ENCODE measurements at places on chromosomes 5 and 9.

DNA sequence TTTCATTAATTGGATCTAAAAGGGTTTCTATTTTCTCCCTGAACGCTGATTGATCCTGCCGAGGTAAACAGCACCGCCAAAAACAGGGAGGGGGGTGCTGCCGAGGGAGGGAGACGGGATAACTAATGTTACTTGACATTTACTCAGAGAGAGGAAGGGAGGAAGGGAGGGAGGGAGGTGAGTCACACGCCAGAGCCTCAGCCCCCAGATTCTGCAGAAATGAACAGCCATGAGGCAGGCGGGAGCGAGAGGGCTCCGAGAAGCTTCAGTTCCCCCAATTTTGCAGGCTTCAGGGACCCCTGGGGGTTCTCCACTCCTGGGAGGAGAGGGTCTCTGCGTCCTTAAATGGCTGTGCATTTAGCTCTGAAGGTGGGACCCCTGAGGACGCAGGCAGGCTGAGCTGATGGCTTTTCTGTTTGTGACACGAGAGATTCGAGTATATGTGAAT is 59.1 kb upstream of the IER5L start:
- DNase-seq = peak; percentile 37

DNA sequence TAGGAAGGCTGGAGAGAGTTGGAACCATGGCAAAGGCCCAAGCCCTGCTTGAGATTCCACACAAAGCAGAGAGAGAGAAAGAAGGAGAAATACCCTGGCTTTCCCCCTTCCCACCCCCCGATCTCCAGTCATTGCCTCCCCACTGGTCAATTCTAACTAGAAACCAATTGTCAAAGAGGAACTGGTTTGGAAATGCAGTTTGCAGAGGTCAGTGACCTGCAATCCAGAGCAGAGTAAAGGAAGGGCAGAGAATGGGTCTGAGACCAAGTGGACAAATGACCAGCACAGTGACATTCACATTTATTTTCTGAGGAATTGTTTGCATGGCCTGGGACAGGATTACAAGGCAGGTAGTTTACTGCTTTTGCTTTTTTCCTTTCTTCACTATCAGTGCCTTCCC is 37.5 kb upstream of the ZFYVE16 start:
- DNase-seq = no peak

DNA sequence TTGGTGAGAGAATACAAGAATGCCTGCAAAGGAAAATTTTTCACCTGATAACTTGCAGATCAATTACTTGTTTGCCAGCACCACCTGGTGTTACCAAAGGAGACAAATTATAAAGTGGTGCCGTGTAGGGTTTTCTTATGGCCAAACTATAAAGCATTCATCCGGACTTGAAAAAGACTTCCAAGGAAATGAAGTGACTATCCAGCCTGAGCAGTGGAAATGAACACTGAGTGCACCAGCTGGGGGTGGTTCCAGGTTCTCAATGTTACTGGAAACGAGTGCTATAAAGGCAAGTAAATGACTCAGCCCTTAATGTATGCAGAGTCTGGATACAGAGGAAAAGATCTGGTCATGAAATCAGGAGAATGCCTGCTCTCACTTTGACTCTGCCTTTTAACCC is 113.1 kb downstream of the DNAH5 start:
- DNase-seq = no peak

GRCh38 chr9:128341435-128341849 is 1.1 kb downstream of the SLC27A4 start:
- DNase-seq = peak; percentile 26

GRCh38 chr9:128420060-128420650 is 502 bp upstream of the CERCAM start:
- DNase-seq = peak; percentile 47

- no peak for DNase-seq
Measured at GRCh38 chr9:84375954-84376353, 35.4 kb upstream of the SLC28A3 start.

DNA sequence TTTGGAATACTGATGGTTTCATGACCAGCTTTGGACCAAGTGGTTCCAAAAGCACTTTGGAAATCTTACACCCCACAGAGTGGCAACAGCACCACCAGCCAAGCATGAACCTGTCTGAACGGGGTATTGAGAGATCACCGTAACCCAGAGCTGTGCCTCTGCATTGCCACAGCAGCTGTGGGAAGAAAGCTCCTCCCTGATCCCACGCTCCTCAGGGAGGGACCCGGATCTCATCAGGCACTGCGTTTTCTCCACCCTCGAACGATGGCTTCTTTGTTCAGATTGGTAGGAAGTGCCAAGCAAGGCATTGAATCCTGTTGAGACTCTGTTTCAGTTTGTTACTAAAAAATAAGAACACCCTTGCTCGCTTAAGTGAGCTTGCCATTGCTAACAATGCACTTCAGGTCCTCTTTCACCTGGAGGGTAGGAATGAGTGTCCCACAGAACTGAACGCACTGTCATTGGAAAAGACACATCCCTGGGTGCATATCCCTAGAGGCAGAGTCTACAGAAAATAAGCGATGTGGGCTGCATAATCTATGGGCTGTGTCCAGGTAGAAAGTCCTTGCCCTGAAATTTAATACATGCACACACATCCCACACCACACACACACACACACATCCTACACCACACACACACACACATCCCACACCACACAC is 118.0 kb upstream of the ICE1 start:
- DNase-seq = no peak

DNA sequence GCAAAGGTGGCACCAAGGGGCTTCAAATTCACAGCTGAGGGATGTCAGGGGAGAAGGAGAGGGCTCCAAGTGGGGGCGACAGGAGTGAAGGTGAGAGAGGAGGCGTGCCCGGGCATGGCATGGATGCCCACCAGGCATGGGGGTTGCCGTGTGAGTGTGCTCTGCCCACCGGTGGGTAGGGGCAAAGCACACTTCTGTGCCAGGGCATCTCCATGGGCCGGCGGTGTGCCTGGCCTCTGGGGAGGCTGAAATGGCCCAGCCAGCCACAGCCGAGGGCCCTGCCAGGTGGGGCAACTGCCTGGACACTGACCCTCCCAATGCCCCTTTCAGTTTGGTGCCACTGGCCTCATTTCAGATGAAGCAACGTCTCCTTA is 14.0 kb upstream of the RNU6ATAC start:
- no peak for DNase-seq

- DNase-seq = no peak
Measured at GRCh38 chr5:163596608-163597315, 91.3 kb downstream of the MAT2B start.

DNA sequence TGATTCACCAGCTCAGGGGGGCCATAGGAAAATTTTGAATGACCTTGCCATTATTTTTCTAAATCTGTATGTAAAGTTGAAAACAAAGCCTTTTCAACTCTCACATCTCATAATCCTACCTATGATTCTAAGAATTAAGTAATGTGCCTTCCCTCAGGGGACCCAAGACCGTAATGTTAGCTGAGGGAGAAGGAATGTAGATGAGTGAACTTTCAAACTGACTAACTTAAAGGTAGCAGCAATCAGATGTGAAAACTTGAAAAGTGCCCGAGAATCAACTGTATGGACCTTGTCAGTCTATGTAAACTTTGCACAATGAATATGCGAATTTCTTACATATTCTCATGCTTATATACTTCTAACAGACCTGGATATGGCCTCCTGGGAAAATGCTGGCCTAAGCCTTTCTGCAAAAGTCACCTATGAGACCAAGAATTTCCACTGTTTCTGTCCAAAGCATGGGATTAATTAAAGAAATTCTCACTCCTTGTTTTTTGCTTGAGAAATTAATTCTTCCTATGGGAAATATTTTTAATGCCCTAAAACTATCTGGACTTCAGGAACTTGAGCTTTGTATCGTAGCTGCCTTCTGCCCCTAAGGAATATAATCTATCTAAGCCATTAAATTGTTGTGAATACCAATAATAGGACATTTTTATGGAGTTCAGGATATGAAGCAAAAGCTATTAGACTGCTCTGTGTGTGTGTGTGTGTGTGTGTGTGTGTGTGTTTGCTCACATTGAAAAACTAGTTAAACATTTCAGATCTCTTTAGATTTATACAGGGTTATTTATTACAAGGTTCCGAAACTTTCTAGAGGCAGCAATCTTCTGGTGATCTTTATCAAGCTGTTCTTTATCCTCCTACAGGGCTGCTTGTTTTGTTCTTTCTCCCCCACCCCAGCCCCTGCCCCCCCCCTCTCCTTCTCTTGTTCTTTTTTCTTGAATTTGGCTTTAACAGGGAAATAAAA is 169.1 kb upstream of the CLINT1 start:
- no peak for DNase-seq

DNA sequence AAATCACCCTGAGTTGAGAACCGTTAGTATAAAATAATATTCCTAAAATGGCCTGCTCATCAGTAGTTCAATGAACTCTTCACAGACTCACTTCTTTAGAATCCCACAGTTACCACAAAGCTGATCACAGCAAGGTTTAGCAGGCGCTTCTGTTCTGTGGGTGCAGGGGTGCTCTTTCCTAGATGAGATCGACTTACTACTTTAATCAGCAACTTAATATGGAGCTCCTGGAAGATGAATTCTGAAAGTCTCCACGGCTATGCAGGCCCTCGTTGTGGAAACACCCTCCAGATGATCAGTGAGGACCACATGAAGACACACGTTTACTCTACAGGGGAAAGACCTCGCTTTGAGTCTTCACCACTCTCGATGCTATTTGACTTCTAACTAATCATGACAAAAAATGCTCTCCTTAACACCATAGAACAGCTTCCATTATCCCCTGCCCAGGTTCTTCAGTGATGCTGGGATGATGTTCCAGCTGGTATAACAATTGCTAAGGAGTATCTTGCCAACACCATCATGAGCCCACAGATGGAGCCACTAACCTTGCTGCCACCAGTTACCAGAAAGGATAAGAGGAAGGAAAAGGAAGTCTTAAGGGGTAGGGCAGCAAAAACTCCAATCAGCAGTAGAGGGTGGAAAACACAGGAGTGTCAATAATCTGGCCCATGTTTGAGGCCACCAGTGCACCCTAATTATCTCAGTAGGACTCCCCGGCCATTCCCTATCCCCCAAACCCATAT is 17.9 kb upstream of the GPX8 start:
- no peak for DNase-seq

- no peak for DNase-seq
Measured at GRCh38 chr9:95645579-95645978, 128.8 kb upstream of the PTCH1 start.

GRCh38 chr5:54764102-54765090 is 221.0 kb downstream of the ESM1 start:
- DNase-seq = no peak

DNA sequence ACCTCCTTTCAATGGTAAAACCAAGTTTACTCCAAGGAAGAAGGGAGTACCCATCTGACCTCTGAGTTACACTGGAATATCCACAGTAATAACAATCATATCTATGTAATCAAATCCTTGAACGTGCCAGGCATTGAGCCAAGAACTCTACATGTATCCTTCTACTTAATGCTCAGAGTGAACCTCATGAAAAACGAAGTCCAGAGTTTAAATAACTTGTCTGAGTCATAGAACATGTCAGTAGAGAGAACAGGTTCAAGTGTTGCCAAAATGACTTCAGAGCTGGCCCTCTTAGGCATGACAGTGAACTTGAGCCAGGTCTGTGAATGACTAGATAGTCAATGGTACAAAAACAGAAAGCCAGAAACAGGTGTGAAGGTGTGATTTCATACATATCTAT is 164.1 kb upstream of the ZNF618 start:
- DNase-seq = no peak

GRCh38 chr5:150860246-150860821 is 14.0 kb downstream of the IRGM start:
- no peak for DNase-seq

DNA sequence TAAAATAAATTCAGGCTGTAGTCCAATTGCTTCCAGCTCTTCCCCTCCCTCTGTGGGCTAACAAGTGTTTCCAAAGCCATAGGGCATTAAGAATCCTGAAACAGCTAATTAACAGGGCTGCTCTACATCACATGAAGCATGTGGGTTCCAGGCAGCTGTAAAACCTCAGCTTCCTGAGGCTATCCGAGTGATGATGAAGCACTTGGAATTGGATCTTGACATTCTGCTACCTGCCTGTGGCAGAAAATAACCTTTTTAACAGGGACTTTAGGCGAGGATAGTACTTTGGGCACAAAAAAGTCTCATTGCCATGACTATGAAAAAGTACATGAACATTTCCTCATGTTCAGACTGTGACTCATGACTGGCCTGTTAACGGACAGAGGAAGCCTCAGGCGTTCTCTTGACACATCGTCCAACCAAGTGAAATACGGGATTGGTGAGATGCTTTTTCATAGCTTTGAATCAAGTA is 107.2 kb downstream of the PDE4D start:
- DNase-seq = no peak

DNA sequence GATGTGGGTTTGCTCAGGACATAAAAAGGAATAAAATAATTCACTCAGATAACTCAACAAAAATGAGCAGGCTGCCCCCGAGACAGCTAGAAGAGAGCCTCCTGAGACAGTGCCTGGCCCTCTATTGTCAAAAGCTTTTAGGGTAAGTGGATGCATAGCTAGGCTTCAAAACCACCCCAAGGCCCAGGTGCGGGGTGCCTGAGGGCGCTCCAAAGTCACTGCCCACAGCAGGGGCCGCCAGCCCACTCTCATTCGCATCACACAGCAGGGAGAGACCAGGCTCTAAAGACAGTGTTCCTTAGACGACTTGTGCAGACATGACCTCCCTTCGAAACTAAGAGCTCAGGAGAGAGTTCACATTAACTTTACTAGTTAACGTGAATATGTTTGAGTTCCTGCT is 271.5 kb downstream of the FSTL4 start:
- DNase-seq = no peak

GRCh38 chr9:68771376-68771775 is 66.3 kb downstream of the PIP5K1B start:
- no peak for DNase-seq

DNA sequence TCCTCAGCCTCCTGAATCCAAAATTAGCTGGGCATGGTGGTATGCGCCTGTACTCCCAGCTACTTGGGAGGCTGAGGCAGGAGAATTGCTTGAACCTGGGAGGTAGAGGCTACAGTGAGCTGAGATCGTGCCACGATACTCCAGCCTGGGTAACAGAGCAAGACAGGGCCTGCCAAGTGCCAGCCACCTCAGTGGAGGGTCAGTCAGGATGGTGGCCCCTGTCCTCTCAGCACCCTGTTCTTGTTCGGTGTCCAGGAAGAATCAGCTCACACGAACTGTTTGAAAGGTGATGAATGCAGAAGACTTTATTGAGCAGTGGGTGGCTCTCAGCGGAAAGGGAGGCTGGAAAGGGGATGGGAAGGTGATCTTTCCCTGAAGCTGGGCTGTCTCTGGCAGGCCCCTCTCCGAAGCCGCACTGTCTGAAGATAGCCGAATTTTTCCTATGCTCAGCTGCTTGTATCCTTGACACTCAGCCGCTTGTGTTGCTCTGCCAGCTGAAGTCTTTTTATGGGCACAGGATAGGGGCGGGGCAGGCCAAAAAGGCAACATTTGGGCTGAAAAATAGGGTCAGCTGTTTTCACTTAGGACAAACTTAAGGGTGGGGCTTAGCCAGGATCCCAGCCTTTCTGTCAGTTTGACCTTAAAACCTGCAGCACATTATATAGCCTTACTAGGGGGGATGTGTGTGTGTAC is 50.9 kb downstream of the UBE2R2 start:
- DNase-seq = no peak

All from stimulated activated CD4-positive, alpha-beta T cell treated with anti-CD3 and anti-CD28 coated beads, Interleukin-1b, Interleukin-23, amount 100 ng/mL, for 1 hour (primary cell).